ENCODE measurements at places on chromosomes 2 and 18. TPM values are rescaled to one million over a fixed set of nuclear protein-coding genes. Genes with fewer than 3 reads are reported as not detected.

Gene C2orf80
- not detected for total RNA-seq

Gene NMUR1
- not detected for total RNA-seq

Gene CHRND
- total RNA-seq = not detected

Gene OTOF
- not detected for total RNA-seq

Gene PLB1
- not detected for total RNA-seq

Gene SAG
- total RNA-seq = not detected

Gene KCNS3
- 1.4 TPM for total RNA-seq

Gene RNF152
- 10.0 TPM for total RNA-seq

Gene MYOM1
- total RNA-seq = 0.13 TPM

Gene ALPP
- total RNA-seq = not detected

Data from epithelial cell of alveolus of lung (primary cell).